ENCODE measurements at places on chromosomes 4 and X.

DNA sequence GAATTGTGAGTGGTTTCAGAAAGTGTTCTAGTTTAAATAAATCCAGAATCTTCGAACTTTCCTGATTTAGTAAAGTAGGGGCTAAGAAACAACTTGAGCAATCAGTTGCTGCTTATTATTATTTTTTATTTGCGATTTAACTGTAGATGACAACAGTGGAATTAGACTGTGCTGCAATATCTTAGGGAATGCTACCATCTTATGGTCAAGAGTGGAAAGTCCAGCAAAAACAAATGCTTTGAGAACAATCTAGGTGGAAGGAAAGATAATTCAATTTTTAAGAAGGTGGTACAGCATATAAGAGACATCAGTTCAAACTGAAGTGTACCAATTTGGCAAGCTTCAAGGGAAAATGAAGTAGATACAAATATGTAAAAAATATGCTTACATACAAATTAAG, 73.3 kb downstream of the CYLC1 start:
- no peak for DNase-seq

DNA sequence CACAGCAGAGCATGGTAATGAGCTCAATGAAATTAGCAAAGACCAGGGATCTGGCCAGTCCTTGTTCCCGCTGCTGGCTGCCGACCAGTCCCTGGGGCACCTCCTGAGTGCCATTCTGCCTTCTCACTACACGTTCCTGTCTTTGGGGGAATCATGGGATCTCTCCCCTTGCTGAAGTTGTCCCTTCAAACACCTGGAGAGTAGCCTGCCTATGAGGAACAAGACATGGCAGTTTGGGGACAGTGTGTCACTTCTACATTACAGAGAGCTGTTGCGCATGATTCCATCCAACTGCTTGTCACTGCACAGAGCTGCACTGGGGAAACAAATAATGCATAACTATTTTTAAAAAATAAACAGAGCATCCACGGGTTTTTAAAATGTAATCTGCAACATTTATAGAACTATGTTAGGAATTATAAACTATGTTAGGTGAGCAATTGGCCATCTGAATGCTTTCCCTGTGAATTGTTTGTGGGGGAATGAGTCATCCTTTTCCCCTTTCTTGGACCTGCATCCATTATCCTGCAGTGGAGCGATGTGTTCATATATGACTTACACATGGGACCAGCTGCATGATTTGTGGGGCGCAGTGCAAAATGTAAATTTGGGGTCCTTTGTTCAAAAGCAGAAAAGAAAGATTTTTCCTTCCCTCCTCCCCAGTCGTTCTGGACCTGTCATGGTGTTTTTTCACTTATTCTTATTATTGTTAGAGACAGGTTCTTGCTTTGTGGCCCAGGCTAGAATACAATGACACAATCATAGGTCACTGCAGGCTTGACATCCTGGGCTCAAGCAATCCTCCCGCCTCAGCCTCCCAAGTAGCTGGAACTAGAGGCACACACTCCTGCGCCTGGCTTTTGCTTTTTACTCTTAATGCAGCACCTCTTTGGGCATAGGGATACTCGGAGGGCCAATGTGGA, 115.0 kb upstream of the TBL1X start:
- DNase-seq, result no peak

DNA sequence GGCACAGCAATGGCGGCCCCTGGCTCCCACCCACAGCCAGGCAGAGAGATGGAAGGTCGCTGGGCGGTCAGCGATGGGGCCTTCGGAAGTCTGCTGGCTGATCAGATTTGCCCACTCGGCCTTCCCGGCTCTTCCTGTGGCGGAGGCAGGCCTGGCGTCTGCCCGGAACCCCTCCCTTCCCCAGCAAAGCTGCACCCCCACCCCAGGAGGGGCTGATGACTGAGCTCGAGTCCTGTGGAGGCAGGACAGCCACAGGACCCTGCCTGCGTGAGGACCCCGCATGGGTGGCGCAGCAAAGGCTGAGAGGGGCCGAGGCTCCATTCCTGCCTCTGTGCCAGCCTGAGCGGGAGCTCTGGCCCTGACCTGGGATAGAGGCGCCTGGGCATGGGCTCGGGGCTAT, 34.8 kb downstream of the TACC3 start:
- no peak for DNase-seq

- DNase-seq, result no peak
Measured at GRCh38 chrX:100635989-100636320, 651 bp downstream of the TSPAN6 start.

- DNase-seq, result no peak
Measured at GRCh38 chrX:106621836-106622235, 10.1 kb downstream of the RADX start.

DNA sequence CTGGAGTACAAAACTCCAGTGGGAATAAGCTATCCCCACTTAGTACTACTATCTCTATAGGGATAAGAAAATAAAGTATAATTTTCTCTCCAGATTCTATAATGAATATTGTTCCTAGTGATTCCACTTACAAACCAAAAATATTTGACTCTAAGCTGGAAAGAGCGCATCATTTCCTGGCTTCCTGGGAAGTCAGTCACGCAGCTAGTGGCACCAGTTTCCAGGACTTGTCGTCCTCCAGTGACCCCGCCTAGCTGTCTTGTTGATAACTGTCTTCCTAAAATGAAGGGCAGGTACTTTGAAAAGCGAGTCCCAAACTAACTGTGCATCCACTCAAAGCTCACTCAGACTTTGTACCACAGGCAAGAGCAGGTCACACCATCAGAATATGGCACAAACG, 39.3 kb downstream of the LNX1 start:
- no peak for DNase-seq

- DNase-seq, result no peak
Measured at GRCh38 chr4:94577136-94577535, 125.4 kb downstream of the PDLIM5 start.

DNA sequence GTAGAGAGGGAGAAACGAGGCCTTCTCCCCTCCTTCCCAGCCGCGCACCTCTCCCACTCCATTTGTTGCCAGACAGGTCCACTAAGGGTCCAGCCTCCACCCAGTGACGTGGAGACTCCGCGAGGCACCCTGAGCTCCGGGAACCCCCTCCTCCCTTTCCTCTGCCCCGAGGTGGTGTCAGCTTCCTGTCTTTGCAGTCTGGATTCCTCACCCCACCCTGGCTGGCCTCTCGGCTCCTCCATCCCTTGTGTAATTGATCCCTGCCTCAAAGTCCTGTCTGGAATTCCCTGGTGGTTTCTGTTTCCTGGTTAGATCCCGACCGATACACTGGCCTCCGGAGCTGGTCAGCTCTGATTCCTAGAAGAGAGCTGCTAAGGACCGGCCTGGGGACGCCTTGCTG, 105.9 kb upstream of the SCOC start:
- DNase-seq, result no peak

GRCh38 chr4:102439236-102439614, 61.9 kb upstream of the NFKB1 start:
- DNase-seq, result no peak

GRCh38 chr4:89172865-89173264, 61.5 kb downstream of the TIGD2 start:
- DNase-seq, result no peak

DNA sequence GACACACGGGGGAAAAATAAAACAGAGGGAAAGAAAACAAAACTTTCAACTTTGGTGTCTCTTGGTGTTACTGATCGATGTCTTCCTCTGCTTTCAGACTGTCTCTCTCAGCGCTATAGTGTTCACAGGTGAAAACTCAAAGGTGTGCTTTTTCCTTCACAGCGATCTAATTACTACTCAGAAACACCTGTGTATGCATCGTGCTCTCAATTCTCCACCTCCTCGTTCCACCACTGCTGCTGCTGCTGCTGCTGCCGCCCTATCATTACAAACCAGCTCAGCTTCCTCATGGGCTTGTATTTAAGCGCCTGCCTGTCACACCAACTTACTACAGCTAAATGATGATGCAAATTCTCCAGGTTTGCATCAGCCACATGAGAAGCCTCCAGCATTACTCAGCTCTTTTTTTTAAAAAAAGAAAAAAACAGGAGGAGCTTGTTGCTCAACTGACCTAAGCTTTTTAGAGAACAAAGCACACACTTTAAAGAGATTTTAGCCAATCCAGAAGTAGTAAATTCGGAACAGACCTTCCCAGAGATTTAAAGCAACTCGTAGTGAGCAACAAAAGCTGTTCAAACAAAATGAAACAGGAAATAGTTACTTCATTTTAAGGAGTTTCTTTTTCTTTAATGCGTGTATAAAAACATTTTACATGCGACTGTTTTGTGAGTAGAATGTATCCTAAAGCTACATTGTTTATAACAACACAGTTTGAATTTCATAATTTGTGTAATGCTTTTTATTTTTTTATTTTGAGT, at the start of gene SLC7A11:
Gene SLC7A11 (minus strand): TSS at position 274 of the 758 bp plus-strand sequence. CDS start 280 bp downstream, outside the sequence.
- DNase-seq, result no peak

DNA sequence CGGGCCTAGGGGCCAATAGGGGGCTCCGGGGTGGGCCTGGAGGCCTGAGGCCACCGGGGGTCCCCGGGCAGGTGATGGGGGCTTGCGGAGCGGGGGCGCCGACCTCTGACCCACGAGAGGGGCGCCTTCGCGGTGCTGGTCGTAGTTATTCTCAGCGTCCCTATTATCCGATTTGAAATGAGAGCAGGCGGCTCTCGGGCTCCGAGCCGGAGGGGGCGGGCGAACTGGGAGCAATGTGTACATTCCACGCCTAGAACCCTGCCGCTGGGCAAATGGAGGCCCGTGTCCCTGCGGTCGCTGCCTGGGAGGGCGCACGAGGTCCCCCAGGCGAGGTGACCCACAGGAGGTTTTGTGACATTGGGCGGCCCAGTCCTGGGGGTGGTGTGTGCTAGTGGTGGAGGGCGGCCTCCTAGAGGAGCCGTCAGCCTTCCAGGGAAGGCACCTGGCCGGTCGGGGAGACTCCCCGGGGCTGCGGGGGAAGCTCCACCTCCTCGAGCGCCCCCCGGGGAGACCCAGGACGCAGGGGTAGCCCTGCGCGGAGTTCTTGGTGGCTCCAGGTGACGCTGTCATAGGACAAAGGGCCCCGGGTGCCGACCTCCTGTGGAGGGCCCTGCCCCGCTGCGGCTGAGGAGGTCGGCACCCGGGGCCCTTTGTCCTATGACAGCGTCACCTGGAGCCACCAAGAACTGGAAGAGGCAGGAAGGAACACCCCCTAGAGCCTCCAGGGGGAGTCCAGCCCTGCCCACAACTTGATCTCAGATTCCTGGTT, 102.6 kb upstream of the PRKX start:
- DNase-seq, result no peak

DNA sequence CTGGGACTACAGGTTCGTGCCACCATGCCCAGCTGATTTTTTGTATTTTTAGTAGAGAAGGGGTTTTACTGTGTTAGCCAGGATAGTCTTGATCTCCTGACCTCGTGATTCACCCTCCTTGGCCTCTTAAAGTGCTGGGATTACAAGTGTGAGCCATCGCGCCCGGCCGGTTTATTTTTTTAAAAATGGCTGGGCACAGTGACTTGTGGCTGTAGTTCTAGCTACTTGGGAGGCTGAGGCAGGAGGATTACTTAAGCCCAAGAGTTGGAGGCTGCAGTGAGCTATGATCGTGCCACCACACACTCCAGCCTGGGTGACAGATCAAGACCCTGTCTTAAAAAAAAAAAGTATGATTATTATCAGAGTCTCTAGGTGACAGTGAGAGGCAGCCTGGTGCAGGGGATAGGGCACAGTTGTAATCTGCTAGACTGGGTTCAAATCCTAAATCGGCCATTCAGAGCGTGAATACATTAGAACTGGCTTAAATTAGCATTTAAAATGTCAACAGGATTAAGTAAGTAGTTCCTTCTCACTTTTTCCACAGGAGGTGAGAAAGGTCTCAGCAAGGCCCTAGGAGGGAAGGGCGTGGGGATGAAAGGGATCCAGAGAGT, 435 bp upstream of the MGST2 start:
- no peak for DNase-seq

DNA sequence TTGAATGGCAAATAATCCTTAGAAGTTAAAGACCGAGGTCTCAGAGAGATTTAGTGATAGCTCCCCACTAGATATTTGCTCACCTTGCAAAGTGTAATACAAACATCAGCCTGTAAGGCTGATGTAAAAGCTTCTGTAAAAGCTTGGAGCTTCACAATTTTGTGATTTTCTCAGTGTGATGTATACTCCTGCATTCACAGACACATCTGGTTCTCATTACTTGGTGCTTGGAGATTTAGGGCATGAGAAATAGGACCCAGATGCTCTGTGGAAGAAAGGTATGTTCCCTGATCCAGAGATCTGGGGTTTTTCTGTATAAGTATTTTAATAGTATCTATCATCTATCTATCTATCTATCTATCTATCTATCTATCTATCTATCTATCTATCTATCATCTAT, 1664.3 kb downstream of the C4orf33 start:
- DNase-seq, result no peak

GRCh38 chrX:45774961-45775360, 574.3 kb upstream of the DIPK2B start:
- no peak for DNase-seq

GRCh38 chrX:153640736-153641575, 6.0 kb upstream of the DUSP9 start:
- no peak for DNase-seq

DNA sequence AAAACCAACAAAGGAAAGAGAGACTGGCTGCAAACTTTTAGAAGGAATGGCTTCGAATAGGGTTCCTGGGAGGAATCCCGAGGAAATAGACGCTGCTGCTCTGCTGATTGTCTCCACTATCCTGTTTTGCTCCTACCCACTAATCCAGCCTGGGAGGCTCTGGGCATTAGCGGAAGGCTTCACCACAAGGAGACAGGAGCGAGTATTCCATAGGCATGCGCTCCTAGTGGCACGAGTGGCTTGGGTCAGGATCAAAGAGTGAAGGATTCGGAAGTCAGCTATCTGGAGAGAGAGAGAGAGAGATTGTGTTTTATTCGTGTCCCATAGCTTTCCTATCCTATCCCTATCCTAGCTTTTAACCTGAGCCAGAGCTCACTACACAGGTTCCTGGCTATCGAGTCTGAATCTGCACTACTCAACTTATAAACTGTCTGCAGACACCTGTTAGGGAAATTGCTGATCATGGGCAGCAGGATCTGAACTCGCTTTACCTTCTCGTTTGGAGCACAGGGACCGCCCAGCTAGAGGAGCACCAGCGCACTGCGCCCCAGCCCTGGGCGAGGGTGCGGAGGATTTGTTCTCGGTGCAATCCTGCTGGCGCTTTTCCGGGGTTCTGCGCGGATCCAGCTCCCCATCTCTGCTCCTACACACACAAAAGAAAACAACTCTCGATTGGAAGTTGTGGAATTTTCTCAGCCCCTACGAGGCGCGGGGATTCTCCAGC, 740 bp upstream of the NPY2R start:
- no peak for DNase-seq

DNA sequence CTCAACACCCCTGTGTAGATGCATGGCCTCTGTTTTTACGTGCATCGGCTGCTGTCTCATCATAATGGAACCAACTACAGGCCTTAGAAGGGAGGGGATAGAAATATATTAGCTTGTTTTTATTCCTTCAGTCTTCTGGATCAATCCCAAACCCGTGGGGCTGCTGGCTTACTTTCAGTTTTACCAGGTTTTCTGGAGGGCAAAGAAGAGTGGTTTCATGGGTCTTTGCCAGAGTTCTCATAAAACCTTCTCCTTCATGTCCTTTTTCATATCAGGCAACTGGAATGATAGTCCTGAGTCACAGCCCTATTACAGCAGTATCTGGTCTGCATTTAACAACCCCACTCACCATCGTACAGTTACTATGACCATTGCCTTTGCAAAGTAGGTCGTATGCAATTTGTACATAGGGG, 34.6 kb downstream of the PPP2R2C start:
- no peak for DNase-seq
